Large intestine (tissue), 12 donors: ENCODE measurements at places on chromosomes 2 and 18. TPM values are rescaled to one million over a fixed set of nuclear protein-coding genes. Genes with fewer than 3 reads are reported as not detected.

- H3K4me1 ChIP-seq: no peaks in the 10 kb centered on the region
- no peaks in the 10 kb centered on the region for H3K36me3 ChIP-seq
- no peak overlapping the region for H3K4me3 ChIP-seq
- no peak for DNase-seq
These were observed 74.8 kb upstream of the ADAM23 start for GRCh38 chr2:206368484-206368883.

DNA sequence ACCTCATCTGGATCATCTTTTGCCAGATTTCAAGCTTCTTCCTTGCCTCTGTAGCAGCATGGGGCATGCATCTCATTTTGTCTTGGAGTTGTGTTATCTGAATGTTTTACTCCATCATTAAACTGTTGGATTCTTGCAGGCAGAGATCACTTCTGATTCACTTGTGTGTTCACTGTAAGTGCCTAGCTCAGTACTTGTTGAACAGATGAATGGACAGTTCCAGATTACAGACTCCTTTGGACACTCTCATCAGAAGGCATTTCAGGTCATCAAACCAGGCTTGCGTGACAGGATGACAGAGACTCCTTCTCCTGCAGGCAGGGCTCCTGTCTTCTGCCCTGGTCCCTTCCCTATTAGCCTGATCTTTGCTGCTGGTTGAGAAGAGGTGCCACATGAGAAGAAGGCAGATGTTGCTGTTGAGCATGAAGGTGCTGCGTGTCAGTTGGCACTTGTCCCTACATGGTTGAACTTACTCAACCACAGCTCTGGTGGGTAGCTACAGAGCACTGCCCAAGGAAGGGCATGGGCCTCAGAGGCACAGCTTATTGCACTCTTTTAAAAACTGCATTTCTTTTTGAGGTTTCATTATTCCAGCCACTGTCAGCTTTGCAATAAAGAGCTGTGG, 58.9 kb downstream of the INPP4A start:
- no peak overlapping the region for H3K4me3 ChIP-seq
- H3K36me3 ChIP-seq: peaks cover 3% of the 10 kb centered on the region
- H3K27me3 ChIP-seq: no peaks in the 10 kb centered on the region

DNA sequence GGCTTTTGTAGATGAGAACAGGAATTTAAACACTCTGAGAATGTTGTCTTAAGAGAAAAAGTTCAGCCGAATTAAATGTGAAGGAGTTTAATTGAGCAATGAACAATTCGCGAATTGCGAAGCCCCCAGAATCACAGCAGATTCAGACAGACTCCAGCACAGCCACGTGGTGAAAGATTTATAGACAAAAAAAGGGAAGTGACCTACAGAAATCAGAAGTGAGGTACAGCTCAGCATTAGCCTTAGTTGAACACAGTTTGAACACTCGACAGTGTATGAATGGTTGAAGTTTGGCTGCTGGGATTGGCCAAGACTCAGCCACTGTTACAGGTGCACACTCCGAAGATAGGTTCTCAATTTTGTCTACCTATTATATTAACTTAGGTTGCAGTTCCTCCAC, 264.0 kb upstream of the CHST9 start:
- no peak for DNase-seq
- H3K4me3 ChIP-seq: no peak overlapping the region
- H3K27ac ChIP-seq: no peak overlapping the region
- no peaks in the 10 kb centered on the region for H3K36me3 ChIP-seq
- no peaks in the 10 kb centered on the region for H3K4me1 ChIP-seq
- H3K27me3 ChIP-seq: no peaks in the 10 kb centered on the region

The RBBP8 gene
- polyA plus RNA-seq: 16.2 TPM

The OR6B2 gene
- polyA plus RNA-seq: not detected

The SERPINB4 gene
- not detected for polyA plus RNA-seq

DNA sequence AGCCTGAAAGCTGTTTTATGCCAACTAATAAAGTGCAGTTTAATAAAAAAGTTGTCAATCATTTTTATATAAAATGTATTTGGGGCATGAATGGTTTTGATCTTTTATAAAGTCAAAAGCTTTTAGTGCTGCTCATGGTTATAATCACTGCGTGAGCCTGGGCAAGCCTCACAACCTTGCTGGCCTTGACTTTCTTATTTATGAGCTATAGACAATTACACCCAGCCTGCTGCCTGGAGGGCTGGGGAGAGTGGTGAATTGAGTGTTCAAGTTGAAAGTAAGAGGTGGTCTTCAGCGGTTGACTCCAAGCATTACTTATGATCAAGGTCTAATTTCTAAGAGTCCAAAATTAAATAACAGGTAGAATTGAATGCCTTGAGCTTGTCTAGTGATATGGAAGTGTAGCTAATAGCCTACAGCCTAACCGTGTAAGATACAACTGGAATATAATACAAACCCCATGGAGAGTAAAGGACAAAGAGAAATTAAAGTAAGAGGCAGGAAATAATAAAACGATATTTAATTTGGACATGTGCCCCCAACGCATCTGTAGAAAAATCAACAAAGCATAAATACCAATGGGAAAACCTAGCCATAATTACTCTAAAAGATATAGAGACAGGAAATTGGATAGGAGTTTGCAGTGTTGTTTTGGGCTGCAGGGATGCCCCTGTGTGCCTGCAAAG, 106.0 kb upstream of the CYP1B1 start:
- H3K4me1 ChIP-seq: no peaks in the 10 kb centered on the region
- no peak overlapping the region for H3K27ac ChIP-seq
- H3K27me3 ChIP-seq: no peaks in the 10 kb centered on the region
- no peak overlapping the region for H3K4me3 ChIP-seq

DNA sequence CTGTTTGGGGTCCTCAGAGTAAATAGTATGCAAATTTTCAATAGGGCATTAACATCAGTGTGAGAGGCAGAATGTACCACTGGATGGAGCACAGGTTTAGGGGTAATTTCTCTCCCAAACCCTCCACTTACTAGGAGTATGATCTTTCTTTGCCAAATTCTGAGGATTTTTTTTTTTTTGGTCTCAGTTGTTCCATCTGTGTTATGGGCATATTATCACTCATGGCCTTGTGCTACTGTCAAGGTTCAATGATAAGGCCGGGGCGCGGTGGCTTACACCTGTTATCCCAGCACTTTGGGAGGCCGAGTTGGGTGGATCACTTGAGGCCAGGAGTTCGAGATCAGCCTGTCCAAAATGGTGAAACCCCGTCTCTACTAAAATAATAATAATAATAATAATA, 30.2 kb upstream of the ZEB2 start:
- no peaks in the 10 kb centered on the region for H3K36me3 ChIP-seq
- no peaks in the 10 kb centered on the region for H3K4me1 ChIP-seq
- no peak for DNase-seq
- H3K27ac ChIP-seq: no peak overlapping the region
- H3K4me3 ChIP-seq: no peak overlapping the region
- peaks cover 4% of the 10 kb centered on the region for H3K27me3 ChIP-seq

GRCh38 chr2:145806546-145806945, 1286.6 kb upstream of the ZEB2 start:
- no peak overlapping the region for H3K4me3 ChIP-seq
- H3K36me3 ChIP-seq: no peaks in the 10 kb centered on the region
- no peaks in the 10 kb centered on the region for H3K4me1 ChIP-seq
- H3K27ac ChIP-seq: no peak overlapping the region

DNA sequence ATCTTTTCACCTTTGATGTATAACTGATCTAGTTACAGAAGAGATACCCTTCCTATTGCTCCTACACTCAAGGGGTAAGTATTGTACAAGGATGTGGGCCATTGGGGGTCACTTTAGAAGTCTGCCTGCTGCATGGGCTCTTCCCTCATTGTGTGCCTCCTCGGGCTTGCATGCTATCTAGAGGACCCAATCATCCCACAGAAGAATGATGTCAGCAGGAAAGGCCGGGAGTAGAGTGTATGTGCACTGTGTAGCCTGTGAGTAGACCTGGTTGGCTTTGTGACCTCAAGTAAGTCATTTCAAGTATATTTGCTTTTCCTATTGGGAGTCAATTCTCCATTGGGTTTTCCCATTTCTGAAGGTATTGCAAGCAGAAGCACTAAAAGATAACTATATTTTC, 129.5 kb upstream of the TRIB2 start:
- H3K27me3 ChIP-seq: no peaks in the 10 kb centered on the region
- no peaks in the 10 kb centered on the region for H3K4me1 ChIP-seq
- H3K4me3 ChIP-seq: no peak overlapping the region
- no peak overlapping the region for H3K27ac ChIP-seq
- DNase-seq: no peak
- no peaks in the 10 kb centered on the region for H3K36me3 ChIP-seq

- DNase-seq: peak; percentile 83
- H3K4me1 ChIP-seq: peaks cover 8% of the 10 kb centered on the region
- no peaks in the 10 kb centered on the region for H3K27me3 ChIP-seq
- H3K4me3 ChIP-seq: no peak overlapping the region
- H3K27ac ChIP-seq: peak overlapping the region; percentile 82
- no peaks in the 10 kb centered on the region for H3K36me3 ChIP-seq
These were observed 28.6 kb upstream of the CUL3 start for GRCh38 chr2:224613543-224614286.

DNA sequence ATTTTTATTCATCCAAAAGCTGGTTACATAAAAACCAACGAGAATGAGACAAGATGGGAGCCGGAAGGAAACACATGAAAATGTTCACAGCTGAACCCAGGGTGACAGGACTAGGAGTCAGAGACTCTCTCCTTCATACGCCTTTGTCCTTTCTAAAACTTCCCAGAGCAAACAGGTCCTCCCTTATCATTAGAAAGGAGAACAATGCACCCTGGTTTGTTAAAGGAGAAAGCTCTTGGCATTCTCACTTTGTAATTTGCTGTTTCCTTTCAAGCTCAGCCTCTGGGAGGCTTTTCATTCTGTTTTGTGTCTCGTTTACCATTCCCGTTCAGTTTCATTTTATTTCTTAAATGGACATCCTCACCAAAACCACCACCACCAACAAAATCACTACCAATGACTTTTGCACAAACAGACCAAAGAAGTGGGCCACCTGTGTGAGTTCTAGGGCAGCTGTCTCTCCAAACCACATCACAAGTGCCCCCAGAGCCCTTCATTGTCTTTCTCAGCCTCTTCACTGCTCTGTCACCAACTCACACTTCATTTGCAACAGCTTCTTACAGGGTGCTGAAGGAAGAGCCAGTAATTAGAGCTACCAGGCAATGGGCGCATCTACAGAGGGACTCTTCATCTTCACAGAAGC, 105.3 kb downstream of the HDAC4 start:
- no peaks in the 10 kb centered on the region for H3K27me3 ChIP-seq
- no peak for DNase-seq
- H3K36me3 ChIP-seq: no peaks in the 10 kb centered on the region
- no peak overlapping the region for H3K4me3 ChIP-seq
- peaks cover 54% of the 10 kb centered on the region for H3K4me1 ChIP-seq
- no peak overlapping the region for H3K27ac ChIP-seq

- H3K36me3 ChIP-seq: no peaks in the 10 kb centered on the region
- H3K4me1 ChIP-seq: no peaks in the 10 kb centered on the region
- H3K27ac ChIP-seq: no peak overlapping the region
- no peaks in the 10 kb centered on the region for H3K27me3 ChIP-seq
- H3K4me3 ChIP-seq: no peak overlapping the region
- DNase-seq: no peak
These were observed 26.5 kb upstream of the PPP1CB start for GRCh38 chr2:28725021-28725711.

DNA sequence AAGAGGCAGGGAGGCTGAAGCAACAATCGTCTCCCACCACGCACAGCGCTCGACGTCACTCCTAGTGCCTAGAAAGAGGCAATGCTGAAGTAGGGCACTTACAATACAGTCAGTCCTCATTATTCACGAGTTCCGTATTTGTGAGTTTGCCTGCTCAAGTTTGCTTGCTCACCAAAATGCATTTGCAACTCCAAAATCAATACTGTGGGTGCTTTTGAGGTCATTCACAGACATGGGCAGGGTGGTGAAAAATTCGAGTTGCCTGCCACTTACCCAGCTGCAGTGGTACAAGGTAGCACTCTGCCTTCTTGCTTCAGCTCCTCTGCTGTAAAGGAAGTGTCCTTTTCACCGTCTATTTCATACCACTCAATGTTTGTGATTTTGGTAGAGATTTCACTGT, 113.7 kb upstream of the NCK2 start:
- no peak overlapping the region for H3K27ac ChIP-seq
- peaks cover 2% of the 10 kb centered on the region for H3K4me1 ChIP-seq
- no peak overlapping the region for H3K4me3 ChIP-seq
- no peak for DNase-seq
- no peaks in the 10 kb centered on the region for H3K27me3 ChIP-seq

DNA sequence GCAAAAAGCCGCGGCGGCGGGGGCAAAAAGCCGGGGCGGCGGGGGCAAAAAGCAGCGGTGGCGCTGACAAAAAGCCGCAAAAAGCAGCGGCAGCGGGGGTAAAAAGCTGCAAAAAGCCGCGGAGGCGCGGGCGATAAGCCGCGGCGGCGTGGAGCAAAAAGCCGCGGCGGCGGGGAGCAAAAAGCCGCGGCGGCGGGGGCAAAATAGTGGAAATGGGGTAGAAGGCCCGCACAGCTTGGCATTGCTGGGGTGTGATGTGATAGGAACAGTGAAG, 450.1 kb downstream of the ANKRD30B start:
- H3K36me3 ChIP-seq: no peaks in the 10 kb centered on the region
- no peak overlapping the region for H3K27ac ChIP-seq
- no peak for DNase-seq
- no peak overlapping the region for H3K4me3 ChIP-seq
- H3K27me3 ChIP-seq: peaks cover 11% of the 10 kb centered on the region

DNA sequence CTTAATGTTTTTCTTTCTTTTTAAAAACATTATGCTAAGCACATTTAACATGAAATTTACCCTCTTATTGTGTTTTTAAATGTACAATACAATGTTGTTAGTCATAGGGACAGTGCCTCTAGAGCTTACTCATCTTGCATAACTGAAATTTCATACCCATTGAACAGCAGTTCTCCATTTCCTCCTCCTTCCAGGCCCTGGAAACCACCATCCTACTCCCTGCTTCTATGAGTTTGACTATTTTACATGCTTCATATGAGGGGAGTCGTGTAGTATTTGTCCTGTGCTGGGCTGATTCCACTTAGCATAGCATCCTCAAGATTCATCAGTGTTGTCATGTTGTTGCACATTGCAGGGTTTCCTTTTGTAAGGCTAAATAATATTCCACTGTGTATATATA, 92.6 kb downstream of the SPATS2L start:
- no peaks in the 10 kb centered on the region for H3K27me3 ChIP-seq
- H3K4me1 ChIP-seq: peaks cover 28% of the 10 kb centered on the region
- no peak overlapping the region for H3K4me3 ChIP-seq
- peaks cover 3% of the 10 kb centered on the region for H3K36me3 ChIP-seq
- peak overlapping the region; percentile 26 for H3K27ac ChIP-seq
- no peak for DNase-seq

GRCh38 chr18:24992491-24992890, 359.5 kb downstream of the ZNF521 start:
- H3K4me3 ChIP-seq: no peak overlapping the region
- DNase-seq: no peak
- no peaks in the 10 kb centered on the region for H3K36me3 ChIP-seq

The TRAPPC12 gene
- polyA plus RNA-seq: 74.8 TPM

The PLA2R1 gene
- polyA plus RNA-seq: 18.4 TPM

DNA sequence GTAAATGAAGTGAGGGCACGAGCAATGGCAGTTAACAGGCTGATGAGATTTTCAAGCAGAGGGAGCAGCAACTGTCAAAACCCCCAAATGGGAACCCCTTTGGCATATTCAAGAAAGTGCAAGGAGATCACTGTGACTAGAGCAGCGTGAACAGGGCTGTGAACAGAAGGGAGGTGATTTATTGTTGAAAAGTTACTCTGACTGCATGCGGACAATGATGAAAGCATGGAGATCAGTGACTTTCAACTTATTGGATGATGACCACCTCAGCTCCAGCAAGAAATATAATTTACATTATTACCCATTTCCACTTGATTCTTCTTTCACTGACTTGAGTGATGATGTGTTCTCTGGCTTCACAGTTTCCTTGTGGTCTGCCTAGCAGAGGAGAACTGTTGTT, 187.8 kb upstream of the BOD1L2 start:
- H3K4me1 ChIP-seq: no peaks in the 10 kb centered on the region
- no peak overlapping the region for H3K4me3 ChIP-seq
- DNase-seq: no peak
- H3K27ac ChIP-seq: no peak overlapping the region
- H3K27me3 ChIP-seq: no peaks in the 10 kb centered on the region
